ENCODE measurements at places on chromosomes 1 and 21.
A peak's percentile ranks its signal among the peaks of the same experiment; 100 is the strongest.

DNA sequence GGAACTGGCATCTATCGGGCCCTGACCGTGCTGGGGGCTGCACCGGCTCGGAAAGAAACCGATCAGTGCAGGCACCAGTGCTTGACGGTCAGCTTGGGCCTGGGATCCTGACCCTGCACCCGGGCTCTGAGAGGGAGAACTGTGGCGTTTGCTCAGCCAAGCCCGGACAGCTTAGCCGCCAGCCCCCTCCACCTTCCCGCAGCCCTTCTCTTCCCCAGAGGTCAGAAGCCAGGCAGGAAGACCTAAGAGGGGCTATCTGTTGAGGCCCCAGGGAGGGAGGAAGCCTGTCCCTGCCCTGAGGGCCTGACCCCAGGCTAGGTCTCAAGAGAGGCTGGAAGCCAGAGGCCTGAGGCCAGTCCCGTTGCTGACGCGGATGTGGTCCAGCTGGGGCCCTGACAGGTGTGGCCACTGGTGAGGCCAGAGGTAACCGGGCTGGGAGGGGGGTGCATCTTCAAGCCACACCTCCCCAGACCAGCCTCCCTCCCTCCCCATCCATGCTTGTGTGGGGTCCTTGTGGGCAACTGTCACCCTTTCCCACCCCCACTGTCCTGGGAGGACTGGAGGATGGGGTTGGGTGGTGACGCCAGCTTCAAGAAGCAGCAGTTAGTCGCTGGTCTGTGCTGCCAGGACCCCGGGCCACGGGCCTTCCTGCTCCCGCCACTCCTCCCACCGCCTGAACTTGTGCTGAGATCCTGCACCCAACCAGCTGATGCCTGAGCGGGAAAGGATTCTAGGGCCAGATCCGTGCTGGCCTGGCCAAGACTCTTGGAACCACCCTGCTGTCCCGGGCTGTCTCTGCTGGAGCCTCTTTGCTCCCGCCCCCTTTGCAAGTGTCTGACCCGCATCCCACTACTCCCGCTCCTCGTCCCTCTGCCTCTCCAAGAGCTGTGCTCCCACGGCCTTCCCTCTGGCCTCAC, 2.6 kb upstream of the DVL1 start:
- DNase-seq, result no peak

- DNase-seq, result no peak
These were observed 6.5 kb downstream of the WARS2 start for GRCh38 chr1:119133987-119134386.

DNA sequence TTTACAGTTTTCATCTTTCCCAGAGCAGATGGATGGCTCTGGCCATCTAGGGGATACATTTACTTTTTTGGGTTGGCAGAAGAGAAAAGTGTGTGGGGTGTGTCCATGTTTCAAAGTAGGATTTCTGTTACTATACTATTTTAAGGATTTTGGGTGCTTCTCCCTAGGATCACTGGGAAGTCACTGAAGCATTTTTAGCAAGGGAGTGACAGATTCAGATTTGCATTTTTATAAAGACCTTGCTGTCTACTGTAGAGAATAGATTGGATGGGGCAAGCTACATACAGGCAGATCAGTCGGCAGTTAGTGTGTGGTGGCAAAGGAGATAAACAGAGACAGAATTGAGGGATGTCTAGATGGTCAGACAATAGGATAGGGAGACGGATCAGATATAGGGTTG, 122.5 kb downstream of the TBX19 start:
- no peak for DNase-seq

DNA sequence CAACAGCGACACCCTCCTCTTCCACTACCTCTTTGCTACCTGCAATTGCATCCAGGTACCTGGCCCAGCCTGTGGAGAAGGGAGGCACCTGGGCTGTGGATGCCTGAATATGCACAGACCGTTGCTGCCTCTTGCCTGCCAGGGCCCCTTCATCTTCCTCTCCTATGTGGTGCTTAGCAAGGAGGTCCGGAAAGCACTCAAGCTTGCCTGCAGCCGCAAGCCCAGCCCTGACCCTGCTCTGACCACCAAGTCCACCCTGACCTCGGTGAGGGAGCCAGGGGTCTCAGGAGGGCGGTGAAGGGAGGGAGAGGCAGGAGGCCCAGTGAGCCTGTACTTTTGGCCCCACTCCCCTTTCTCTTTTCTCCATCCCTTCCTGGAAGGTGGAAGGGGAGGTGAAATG, 11.5 kb downstream of the PSRC1 start:
- DNase-seq, result no peak

- DNase-seq, result no peak
These were observed 72.9 kb downstream of the AGPAT3 start for GRCh38 chr21:43937891-43938309.

DNA sequence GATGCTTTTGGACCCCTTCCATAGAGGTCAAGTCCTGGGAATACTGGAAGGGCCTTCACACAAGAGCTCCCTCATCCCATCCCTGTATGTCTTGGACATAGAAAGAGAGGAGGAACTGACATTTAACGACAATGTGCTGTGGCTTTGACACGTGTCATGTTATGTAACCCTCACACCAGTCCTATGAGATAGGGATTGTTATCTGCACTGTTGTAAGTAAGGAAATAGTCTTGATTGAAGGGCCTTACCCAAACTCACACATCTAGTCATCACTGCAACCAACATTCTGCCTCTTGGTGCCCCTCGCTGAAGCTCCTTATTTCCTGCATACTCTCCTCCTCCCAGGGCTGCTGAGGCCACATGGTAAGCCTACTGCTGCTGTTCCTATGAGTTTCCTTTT, 63.7 kb upstream of the ANGPTL1 start:
- DNase-seq, result no peak

DNA sequence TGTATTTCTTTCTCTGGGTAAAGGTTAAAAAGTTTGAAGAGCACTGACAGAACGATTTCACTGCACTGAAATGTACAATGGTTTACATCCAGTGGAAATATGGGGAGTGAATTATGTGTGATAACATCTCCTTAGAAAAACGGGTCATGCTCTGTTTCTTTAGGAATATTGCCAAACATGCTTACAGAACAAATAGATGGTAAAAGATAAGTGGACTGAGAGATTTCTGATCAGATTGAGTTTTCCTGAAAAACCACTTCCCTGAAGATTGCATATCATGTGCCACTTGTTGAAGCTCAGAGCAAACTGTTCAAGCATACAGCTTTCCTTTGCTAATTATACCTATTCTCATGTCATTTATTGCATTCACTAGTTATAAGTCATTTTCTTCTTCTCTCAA, 29.9 kb upstream of the DISP1 start:
- no peak for DNase-seq

DNA sequence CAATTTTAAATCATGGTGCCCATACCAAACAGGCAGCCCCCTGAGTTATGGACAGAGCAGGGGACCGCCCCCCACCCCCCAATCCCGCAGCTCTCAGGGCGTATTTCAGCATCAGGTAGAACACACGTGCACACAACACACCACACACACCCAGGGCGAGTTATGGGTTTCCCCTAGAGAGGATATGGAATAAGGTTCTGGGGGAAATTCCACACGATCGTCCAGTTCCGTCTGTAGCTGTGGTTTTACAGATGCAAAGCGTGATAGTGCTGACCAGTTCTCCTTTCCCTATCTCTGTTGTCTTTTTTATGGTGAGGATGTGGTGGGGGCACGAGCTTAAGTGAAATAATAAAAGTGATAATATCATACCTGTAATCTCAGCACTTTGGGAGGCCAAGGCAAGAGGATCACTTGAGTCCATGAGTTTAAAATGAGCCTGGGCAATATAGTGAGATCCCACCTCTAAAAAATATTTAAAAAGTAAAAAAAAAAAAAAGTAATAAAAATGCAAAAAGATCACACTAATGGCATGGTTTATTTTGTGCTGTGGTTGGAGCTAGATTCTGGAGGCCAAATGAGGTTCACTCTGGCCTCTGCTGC, 25.1 kb downstream of the C2CD2 start:
- no peak for DNase-seq

GRCh38 chr1:45385302-45385701, 45.1 kb upstream of the MUTYH start:
- DNase-seq, result no peak

DNA sequence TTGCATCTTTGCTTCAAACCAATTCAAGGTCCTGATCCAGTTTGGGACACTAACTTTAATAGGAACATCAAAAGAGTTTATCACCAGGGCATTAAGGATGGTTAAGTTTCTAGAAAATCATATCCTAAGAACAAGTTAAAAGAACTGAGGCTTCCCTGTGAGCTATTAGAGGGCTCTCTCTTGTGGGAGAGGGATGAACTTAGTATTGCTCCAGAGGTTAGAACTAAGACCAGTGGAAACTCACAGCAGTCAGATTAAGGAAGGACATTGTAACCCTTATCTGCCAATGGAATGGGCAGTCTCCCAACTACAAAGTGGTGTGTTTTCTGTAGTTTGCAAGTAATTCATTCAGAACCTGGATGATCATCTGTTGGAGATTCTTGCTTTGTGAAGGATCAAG, 36.8 kb downstream of the UBE2U start:
- no peak for DNase-seq

DNA sequence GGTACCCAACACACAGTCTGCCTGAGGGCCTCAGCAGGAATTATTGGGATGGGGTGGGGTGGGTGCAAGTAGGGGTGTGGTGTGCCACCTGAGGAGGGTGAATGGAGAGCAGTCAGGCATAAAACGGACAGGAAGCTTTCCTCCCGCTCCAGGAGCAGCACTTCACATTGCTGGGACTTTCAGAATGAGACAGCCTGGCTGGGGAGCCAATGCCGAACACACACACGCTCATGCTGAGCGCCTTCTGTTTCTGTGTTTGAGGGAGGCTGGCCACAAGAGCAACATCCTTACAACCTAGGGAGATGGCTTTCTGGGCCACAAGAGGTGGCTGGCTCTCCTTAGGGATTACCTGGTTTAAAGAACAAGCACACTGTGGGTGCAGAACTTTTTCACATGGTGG, 98.0 kb downstream of the LAMC2 start:
- DNase-seq, result no peak

DNA sequence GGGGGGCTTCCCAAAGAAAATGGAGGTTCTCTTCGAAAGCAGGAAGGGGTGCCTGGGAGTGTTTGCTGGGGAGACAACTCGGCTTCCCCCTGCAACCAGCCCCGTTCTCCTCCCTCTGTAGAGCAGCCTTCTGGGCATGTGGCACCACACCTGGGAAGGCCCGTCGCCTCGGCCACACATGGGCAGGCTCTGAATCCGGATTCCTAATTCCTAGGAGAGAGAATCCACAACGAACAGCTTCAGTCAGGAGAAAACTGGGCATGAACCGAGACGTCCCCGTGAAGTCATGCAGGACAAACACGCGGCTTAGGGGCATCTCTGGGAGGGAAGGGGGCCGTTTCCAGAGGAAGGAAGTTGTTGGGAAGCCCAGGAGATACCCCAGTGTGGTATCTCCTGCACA, 224.5 kb downstream of the KAZN start:
- no peak for DNase-seq

DNA sequence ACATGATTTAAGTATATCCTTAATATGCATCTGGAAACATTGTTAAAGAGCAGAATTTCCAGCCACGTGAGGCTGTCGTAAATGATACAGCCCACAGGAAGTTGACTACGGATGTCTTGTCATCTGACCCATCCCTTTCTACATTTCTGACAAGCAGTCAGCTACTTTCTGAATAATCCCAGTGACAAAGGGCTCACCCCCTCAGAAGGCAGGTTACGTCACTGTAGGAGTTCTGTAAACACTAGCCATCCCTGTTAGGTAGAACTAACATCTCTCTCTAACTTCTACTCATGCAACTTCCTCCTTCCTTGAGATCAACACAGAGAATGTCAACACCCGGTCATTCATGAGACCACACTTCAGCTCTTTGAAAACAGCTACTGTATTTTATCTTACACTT, 259.2 kb downstream of the GREM2 start:
- DNase-seq, result no peak

- no peak for DNase-seq
These were observed 50.7 kb downstream of the LRIG2 start for GRCh38 chr1:113123737-113124136.

- DNase-seq, result no peak
These were observed 122.5 kb downstream of the SMYD2 start for GRCh38 chr1:214403431-214403830.

DNA sequence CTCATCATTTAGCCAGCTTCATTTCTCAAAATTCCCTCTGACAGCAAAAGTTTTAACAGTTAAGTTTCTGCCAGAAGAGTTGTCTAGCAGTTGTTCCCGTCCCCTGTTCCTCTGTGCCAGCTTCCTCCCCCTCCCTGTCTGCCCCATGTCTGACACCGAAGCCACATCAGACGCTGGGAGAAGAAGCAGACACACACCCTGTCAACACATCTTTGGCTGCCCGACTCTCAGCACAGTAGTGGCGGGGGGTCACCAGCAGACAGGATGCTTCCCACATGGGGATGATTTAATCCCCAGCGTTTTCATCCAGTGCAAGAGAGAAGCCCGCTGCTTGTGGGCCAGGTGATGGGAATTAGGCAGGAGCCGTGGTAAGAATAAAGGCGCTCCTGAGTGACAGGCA, 379.4 kb upstream of the RUNX1 start:
- DNase-seq, result no peak

DNA sequence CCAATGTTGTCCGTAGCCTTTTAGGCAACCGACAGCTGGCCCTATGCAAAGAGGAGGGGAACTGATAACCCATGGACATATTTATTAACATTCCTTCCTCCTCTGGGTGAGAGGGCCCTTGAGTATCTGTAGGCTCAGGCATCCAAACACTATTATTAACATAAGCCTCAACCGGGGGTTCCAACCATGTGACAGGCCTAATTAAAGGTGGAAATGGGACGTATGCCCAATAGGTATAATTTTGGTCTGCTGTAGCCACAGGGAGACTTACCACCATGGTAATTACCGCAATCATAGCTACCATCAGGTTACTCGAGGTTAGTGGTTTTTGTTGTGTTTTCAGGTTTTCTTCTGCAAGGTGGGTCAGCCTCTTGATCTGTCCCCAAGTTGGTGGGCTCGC, 5.3 kb downstream of the DAP3 start:
- DNase-seq, result no peak

- DNase-seq, result peak; percentile 67
These were observed 671 bp downstream of the KIF26B start for GRCh38 chr1:245155272-245156040.

DNA sequence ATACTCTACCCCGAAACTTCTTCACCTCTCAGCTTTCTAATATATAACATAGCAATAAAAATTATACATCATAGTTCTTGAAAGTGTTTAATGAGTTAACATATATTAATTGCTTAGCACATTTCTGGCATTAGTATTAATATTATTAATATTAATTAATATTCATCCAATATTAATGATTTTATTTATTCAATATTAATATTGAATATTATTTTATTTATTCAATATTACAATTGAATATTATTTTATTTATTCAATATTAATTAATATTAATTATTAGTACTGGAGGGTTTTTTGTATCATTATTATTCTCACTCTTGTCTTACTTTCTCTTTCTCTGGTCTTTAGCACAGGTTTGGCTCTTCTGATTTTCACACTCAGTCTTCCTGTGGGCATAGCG, 105.2 kb downstream of the GRIK1 start:
- DNase-seq, result no peak

Measured in NCI-H1694 treated with DMSO at 0.1 percent for 48 hours (cell line).